ENCODE measurements at places on chromosomes 13 and 19.

- no peak for DNase-seq
Observed at GRCh38 chr13:40146063-40146462, 490.6 kb downstream of the COG6 start.

- no peak for DNase-seq
Observed at GRCh38 chr19:32566246-32566830, 14.7 kb upstream of the PDCD5 start.

- DNase-seq: peak; percentile 45
Observed at GRCh38 chr19:47444388-47444821, 25.1 kb upstream of the MEIS3 start.

GRCh38 chr19:30812099-30812678 is 440.0 kb downstream of the ZNF536 start:
- no peak for DNase-seq

DNA sequence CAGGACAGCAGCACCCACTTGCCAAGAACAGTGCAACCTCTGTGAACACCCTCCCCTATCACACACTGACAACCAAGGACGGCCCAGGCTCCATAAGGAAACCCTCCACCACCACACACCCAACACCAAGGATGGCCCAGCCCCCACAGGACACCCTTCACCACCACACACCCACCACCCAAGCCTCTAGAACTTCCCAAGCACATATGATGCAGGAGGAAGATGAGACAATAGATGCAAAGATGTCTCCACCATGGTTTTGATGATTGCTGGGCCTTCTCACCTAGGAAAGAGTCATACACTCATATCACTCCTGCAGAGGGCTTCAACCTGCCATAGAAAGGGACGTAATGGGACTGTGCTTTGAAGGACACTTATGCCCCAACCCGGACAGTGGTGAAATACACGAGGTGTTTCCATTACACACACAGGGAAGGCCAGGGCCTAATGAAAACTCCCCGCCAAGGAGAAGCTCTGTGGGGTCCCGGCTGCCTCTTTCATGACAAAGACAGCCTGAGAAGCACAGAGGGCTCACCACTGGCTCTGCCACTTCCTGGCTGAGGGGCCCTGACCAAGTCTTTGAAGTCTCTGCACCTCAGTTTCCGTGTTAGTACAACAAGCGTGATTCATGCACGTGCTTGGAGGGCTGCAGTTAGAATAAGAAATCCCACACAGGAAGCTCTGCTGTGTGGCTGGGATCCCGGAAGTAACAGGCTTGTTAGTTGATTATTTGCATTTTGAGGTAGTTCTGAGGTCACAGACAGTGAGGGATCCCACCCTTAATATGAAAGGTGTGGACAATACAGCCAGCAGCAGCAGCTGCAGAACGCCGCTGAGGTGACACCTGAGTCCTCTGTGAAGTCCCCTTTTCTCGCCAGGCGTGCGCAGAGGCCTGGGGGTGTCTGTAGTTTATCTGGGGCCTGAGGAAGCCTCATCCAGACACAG is 61.9 kb upstream of the ATP12A start:
- DNase-seq: peak; percentile 85

GRCh38 chr19:6801485-6802086 is 29.1 kb downstream of the VAV1 start:
- peak; percentile 86 for DNase-seq

DNA sequence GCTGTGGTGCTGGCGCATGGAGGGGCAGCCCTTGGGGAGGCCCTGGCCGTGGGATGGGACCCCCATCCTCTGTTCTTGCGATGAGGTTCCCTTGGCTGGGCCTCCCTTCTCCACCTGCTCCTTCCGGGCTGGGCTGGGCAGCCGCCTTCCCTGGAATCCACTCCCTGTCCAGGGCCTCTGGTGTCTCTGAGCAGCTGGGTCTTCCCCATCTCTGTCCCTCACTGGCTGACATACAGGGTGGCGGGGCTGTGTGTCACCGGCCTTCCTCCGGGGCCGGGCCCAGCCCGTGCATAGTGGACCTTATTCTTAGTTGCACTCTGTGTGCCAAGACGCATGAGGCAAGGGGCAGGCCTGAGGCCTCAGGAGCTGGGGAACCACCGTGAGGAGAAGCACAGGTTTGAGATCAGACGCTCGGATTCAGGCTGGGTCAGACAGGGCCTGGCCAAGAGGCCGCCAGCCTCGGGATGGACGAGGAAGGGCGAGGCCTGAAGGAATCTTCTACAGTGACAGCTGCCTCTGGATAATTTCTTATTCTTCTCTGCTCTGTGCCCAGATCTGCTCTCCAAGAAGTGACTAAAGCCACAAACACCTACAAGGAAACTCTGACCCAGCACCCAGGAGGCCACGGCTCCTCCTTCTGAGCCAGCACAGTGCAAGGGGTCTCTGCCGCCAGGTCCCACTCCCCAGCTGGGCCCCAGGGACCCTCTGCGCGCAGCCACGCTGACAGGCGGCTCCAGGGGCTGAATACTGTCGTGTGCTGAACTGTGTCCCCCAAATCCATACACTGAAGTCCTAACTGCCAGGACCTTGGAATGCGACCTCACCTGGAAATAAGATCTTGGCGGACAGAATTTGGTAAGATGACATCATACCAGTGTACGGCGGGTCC is 11.0 kb downstream of the SGTA start:
- DNase-seq: no peak

- DNase-seq: no peak
Observed at GRCh38 chr19:15243236-15243957, 11.1 kb upstream of the EPHX3 start.
